ENCODE measurements at places on chromosomes 5 and 9.

DNA sequence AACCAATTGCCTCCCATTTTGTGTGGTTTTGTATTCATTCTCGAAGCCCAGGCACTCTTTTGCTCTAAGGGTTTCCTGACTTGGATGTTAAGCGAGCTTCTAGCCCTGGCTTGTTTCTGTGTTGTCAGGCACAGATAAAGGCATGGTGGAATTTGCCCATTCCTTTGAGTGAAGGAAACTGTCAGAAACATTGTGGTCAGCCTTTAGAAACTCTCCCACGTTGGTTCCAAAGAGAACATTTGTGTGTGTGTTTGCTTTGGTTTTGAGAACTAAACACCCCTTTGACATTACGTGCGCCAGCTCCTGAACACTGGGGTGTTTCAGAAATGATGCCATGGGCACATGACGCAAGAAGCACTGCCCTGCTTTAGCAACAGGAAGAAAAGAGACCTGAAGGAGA lies 320.9 kb downstream of the NTRK2 start:
- no peak for DNase-seq

DNA sequence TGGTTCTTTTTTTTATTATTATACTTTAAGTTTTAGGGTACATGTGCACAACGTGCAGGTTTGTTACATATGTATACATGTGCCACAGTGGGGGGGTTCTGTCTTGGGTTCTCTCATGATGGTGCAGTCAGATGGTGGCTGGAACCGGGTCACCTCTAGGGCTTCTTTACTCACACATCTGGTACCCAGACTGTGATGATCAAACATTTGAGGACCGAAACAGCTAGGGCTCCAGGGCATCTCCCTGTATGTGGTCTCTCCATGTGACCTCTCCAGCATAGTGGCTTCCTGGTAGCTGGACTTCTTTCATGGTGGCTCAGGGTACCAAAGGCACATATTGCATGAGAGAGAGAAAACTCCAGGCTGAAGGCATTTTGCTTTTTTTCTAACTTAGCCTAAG lies 9.8 kb upstream of the CRHBP start:
- peak; percentile 50 for DNase-seq

GRCh38 chr9:85055506-85056202 lies 386.1 kb downstream of the NTRK2 start:
- no peak for DNase-seq

- DNase-seq = peak; percentile 43
Observed at GRCh38 chr5:103624035-103624480, 61.5 kb upstream of the NUDT12 start.
